SK-N-DZ (cell line): ENCODE measurements at places on chromosomes 3 and 15.
A peak's percentile ranks its signal among the peaks of the same experiment; 100 is the strongest.

GRCh38 chr3:194849166-194849875 lies 163.6 kb downstream of the FAM43A start:
- DNase-seq: no peak

- DNase-seq: no peak
Measured at GRCh38 chr15:47688573-47689086, 28.7 kb upstream of the SEMA6D start.

DNA sequence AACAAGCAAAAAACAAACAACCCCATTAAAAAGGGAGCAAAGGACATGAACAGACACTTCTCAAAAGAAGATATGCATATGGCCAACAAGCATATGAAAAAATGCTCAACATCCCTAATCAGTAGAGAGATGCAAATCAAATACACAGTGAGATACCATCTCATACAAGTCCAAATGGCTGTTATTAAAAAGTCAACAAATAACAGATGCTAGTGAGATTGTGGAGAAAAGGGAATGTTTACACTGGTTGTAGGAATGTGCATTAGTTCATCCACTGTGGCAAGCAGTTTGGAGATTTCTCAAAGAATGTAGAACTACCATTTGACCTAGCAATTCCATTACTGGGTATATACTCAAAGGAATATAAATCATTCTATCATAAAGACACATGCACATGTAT lies 44.5 kb downstream of the RIOX2 start:
- no peak for DNase-seq

GRCh38 chr15:52086011-52086786 lies 26.4 kb downstream of the BCL2L10 start:
- DNase-seq: no peak

- DNase-seq: no peak
Measured at GRCh38 chr3:62587169-62587568, 213.8 kb upstream of the FEZF2 start.

DNA sequence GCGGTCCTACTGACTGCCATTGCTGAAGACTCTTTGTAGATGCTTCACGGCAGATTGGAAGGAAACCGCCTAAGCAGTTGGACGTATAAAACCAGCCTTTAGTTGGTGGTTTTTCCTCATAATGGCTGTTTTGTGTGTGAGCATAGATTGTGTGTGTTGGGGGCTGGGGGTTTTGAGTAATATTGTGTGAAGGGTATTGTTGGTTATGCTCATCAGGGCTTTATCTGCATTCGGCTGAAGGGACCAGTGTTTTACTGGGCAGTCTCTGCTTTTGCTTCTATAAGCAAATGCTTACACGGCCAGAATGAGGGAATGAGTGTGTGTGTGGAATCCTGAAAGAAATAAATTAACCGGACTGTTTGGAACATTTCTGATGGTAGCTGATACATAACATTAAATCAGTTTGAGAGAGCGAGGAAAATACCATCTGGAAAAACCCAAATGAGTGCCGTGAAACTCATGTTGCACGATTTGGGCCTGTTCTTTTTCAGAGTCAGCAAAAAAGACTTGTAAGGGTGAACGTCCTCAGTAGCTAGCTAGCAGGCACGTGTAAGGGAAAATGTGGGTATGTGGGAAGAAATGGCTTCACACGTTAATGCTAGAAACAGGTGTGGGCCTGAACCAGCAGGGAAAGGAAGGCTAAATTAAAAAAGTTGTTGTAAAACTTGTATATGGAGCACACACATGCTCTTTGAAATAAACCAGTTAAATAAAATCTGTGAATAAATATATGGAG lies 1.9 kb downstream of the MITF start:
- DNase-seq: no peak

DNA sequence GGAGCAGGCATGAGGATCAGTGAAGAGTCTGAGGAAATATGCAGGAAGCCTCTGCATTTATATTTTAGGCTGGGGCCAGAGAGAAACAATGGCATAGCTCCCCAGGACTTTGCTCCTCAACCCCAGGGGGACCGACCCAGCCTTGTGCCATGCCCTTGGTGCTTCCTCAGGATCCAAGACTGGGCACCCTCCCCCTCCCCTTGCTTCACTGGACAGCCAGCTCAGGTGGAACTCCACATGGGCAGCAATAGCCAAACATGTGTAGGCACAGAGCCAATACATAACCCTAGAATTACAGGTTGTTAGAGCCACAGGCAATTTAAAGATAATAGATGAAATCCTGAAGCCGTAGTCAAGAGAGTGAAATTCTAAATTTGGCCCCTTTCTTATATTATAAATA lies 73.0 kb upstream of the ETV5 start:
- no peak for DNase-seq

DNA sequence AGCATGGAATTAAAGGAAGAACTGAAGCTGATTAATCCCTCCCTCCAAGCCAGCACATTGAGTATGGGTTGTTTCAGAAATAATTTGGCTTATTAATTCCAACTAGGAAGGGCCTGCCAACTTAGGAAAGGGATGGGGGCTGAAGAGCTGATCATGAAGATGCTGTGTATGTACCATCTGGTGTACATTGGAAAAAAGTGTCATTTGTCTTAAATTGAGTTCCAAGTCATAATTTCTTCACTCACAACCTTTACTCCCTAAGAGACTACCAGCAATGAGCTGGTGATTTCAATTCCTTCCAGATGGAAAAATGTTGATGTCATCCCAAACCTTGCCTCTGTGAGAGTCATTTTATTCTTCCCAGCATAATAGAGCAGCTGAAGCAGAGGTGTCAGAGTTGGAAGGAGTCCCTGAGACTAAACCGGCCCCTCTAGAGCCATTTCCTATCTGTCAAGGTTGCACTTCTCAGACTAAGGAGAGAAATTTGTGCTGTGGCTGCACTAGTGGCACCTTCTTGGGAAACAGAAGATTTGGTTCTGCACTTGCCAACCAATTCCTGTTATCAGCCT lies 79.4 kb downstream of the GTPBP8 start:
- DNase-seq: no peak

DNA sequence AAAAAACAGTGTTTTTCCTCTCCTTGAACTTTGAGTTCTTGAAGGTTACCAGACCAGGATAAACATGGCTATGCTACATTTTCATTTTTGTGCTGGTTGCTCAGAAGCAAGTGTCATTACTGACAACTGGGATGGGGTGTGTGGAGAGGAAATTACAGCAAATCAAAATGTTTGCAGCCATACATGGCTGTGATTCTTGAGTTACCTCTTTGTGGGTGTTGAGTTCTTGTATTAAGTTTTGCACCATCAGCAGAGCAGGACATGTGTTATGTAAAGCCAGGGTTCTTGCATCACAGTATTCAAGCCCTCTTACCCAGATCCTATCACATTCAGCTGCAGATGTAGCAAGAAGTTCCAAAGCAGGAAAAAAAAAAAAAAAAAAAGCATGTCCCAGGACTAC lies 53.9 kb upstream of the ATOSA start:
- DNase-seq: no peak

GRCh38 chr3:158794936-158795518 lies 6.8 kb upstream of the MFSD1 start:
- DNase-seq: peak; percentile 34

DNA sequence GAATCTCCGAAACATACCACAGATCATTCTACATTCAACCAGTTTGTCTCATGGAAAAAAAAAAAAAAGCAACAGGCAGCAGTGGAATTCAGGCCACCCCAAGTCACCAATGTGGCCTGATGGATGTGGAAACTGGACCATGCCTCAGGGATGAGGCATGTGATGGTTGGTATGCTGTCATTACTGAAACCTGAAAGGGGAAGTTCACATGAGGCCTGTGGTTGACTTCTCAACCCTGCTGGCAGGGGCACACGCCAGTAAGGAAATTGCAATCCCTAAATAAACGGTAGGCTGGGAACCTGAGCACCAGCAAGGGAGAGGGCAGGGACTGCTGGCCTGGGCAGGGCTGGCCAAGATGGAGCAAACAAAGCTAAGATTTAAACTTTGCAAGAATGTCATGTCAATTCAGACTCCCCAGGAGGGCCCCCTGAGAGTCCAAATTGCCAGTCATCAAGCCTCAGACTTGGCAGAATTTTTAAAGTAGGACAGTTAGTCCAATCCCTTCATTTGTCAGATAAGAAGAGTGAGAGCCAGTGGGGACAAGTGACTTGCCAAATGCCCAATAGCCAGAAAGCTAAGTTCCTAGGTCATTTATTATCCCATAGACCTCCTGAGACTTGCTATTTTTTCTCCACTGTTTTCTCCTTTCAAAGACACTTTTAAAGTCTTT lies 310.4 kb downstream of the ERC2 start:
- DNase-seq: no peak

DNA sequence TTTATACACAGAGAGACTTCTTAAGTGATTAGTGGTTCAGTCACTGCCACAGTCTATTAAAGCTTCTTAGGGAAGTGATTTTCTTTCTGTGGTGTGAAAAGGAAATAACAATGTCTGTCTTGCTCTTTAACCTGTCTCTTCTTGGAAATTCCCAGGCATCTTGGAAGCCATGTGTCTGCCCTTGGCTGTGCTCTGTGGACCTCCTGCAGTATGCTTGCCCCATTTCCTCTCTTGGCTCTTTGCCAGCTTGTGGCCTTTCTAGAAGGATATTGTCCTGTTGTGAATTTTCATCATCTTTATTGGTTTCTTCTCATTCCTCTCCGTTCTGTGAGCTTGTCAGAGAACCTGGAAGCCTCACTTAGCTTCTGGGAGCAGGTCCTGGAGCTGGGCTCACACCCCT lies 338.4 kb upstream of the C2CD4B start:
- DNase-seq: no peak

DNA sequence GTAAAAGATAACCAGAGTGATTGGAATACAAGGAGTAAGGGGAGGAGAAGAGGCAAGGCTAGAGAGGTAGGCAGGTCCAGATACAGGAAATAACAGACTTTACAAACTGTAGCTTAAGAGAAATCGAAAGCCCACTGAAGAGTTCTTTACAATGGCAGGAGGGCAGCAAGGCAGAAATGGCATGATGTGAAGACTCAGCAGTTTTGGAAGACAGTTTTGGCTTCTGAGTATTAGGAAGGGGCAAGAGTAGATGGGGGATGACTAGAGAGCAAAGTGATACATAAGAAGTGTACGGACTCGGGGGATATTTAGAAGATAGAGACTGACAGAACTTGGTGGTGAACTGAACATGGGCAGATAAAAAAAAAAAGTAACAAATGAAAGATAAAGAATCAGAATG lies 54.1 kb downstream of the RAD18 start:
- DNase-seq: no peak

DNA sequence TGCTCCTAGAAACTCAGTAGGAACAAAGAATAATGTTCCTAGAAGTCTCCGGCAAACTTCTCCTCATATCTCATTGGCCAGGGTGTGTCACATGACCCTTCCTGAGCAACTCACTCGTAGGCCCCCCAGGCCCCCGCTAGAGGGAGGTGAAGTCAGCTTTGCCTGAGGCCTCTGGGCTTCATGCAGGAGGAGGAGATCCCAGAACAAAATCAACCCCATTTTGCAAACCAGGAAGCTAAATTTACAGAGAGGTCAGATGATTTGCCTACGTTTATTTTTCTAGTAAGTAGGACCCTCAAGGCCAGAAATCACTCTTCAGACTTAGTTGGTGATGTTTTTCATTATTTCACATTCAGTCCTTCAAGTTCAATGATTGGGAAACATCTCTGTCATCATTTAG lies 99.1 kb downstream of the SSR3 start:
- no peak for DNase-seq

DNA sequence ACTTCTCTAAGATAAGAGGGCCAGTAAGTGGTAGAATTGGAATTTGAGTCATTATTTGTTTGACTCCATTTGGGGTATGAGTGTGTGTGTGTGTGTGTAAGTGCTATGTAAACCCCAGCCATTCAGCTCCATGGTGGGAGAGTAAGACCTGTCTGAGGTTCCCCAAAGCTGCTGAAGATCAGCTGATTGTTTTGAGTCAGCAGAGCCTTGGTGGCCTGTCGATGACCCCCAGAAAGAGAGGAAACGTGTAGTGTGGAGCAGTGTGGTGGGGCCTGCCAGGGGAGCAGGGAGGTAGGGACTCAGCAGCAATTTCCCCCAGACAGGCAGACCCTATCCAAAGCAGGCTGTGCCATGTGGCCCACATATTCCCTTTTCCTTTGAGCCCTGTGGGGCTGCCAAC lies 5.3 kb downstream of the DVL3 start:
- no peak for DNase-seq

- DNase-seq: no peak
Measured at GRCh38 chr3:114034787-114035545, 21.4 kb downstream of the CCDC191 start.

DNA sequence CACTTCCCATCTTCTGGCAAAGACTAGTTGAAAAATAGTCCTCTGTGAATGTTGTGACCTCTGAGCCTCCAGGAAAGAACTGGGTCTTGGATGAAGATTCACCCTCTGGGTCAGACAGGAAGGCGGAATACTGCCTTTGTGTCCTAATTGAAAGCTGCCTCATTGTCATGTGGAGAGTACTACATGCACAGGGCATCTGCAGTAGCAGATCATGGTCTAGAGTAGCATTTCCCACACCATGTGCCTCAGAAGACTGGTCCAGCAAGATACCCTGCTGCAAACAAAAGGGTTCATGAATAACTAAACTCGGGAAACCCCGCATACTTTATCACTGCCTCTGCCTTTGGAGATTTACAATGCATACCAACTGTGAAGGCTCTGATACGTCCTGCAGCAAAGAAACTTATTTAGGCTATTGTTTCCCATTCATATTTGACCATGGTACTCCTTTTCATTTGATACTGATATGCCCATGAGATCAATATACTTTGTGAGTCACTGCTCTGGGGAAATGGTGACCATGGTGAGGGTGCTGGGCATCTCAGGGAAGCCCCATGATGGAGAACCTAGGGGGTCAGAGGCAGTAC lies 22.7 kb downstream of the IRAK2 start:
- DNase-seq: no peak

- DNase-seq: no peak
Measured at GRCh38 chr3:42410370-42411131, at the start of gene LYZL4. Gene LYZL4, minus strand, starts transcription at chr3:42410610. Its CDS starts 3,359 bp downstream, at chr3:42407251.

DNA sequence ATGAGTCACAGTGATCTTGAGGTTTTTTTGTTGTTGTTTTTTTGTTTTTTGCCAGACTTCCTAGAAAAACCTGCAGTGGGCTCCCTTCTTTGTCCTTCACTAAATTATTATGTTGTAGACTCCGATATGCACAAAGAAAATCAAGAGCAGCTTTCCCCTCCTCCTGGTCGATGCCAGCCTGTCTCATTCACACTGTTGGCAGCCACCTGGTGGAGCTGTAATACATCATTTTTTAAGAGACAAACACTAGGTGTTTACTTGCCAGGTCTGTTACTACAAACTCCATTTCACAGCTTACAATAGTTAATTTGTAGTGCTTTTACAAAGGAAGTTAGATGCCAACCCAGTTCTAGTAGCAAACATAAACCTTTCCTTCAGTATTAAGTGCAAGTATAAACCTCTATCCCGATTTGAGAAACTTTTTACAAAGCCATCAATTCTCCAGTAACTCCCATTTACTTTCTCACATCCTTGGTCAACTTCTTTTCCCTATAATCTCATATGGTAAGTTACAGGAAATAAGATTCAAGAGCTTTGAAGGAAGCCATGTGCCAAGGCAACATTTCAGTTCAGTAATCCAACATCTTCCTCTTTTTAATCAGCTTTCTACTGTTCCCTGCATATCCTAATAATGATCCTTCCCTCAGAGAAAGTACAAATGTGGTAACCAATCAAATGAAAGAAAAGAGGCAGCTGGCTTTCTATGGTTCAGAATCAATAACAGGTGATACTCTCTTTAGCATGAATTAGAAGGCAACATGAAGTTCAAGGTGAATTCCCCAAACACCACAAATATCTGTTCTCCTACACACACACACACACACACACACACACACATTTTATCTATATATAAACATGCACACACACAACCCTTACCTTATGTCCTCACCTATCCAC lies 14.0 kb downstream of the AAGAB start:
- no peak for DNase-seq

- no peak for DNase-seq
Measured at GRCh38 chr3:182118066-182118465, 406.3 kb downstream of the SOX2 start.
